ENCODE measurements at places on chromosomes 2 and 18.
A peak's percentile ranks its signal among the peaks of the same experiment; 100 is the strongest.

DNA sequence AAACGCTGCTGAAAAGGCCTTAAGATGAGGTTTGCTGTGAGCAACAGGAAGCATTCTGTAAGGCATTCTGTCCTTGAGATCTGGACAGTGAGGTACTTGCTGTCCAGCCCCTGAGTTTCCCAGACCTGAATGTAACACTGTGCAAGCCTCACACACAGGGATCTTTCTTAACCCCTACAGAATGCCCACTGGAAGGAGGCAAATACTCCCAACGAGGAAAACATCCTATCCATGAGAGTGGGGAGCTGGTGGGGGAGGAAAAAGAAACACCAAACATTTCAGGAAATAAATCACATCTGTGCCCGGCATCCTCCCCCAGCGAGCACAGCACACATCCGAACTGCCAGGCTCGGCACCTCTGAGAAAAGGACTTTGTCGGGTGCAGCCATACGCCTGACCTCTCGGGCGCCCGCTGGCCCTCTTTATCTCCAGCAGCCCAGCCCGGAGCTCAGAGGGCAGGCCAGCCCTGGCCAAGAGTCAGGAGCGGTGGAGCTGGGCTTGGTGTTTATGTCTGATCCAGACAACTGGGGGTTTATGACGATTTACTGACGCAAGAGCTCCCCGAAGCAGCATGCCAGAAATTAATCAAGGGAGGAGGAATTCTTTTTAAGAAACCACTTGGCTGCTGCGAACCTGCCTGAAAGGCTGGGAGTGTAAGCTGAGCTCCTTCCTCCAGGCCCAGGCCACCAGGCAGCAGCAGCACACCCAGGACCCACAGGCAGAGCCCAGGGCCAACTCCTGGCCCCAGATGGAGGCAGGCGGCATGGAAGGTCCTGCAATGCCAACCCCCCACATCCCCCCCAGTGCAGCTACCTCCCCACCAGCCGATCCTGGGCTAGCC is 72.2 kb downstream of the HDAC4 start:
- DNase-seq, result no peak

GRCh38 chr18:63858456-63858855 is 29.0 kb upstream of the SERPINB2 start:
- no peak for DNase-seq

- DNase-seq, result no peak
These were observed 41.9 kb downstream of the LPIN2 start for GRCh38 chr18:2970772-2971659.

DNA sequence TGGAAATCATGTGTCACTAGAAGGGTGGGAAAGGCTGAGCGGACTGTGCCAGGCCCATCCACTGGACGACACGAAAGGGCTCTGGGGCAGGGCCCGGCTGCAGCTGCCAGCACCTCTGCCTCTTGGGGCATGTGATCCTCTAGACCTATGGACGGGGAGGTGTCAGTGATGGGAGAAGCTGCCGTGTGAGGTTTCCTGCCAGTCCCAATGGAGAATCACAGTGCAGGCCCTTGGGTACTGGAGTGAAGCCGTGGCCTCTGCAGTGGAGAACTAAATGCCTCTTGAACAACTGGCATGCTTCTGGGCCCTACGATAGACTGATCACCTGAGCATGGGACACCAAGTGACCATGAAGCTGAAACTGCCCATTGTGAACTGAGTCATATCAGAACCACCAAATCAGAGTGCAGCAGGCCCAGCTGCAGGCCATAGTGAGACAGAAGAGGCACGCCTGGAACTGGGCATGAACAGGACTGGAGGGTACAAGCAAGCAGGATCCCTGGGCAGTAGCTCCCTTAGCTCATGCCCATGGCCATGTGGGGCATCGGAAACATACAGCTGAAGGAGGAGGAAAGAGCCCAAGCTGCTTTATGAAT is 18.8 kb upstream of the RHOB start:
- no peak for DNase-seq

DNA sequence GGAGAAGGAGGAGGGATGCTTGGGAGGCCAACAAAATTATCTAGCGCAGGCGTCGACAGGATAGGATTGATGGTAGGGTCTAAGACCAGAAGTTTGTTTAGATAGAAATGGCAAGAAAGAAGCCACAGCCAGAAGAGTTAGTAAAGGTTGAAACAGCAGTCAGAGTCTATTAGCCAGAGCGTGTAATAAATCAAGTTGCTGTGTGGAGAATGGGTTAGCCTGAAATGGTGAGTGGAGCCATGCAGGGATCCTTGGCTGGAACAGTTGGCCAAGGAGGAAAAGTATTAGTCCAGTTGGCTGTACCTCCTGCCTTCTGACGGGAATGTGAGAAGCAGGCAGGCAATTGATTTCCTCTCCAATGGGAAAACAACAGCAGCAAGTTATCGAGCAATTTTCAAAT is 190.7 kb upstream of the CCDC68 start:
- no peak for DNase-seq

GRCh38 chr18:12911929-12912703 is 28.1 kb upstream of the PTPN2 start:
- no peak for DNase-seq

- no peak for DNase-seq
These were observed 13.3 kb downstream of the CHCHD5 start for GRCh38 chr2:112597537-112598322.

DNA sequence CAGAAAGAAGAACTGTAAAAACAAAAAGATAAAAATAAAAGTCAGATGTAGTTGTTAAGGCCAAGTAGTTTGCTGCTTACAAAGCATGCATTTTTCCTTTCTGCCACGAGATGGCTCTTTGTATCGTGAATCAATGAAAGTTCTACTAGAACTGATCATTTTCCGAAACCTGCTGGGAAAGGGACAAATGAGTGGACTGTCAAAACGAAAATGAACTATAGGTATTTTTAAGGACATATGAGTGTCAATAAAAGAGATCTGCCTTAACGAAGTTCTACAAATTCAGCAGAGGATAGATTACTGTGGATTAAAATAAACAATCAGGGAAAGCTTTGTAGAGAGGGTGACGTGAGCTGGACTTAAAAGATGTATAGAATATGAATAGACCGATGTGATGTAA is 15.0 kb upstream of the ELOA2 start:
- DNase-seq, result peak; percentile 60

GRCh38 chr2:174682578-174683391 is 81.5 kb downstream of the CHRNA1 start:
- peak; percentile 49 for DNase-seq

GRCh38 chr2:199025146-199025545 is 432.6 kb downstream of the SATB2 start:
- peak; percentile 89 for DNase-seq

DNA sequence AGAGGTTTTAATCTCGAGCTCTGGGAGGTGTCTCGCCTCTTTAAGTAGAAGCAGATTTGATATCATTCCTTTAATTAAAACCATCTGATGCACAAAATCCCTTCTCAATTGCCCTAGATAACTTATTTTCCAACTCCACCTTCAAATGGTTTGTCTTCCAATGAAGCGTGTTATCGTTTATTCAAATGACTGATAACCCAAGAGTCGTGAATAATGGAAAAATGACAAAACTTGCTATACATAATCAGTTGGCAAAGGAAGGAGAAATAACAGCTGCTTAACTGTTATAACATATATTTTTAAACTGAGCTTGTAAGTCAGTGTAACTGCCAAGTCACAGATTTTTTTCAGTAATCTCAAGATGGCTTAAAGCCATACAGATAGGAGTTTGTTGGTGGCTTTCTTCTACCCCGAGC is 144.6 kb downstream of the QPCT start:
- no peak for DNase-seq

GRCh38 chr2:239222706-239223309 is 178.0 kb downstream of the HDAC4 start:
- DNase-seq, result no peak

DNA sequence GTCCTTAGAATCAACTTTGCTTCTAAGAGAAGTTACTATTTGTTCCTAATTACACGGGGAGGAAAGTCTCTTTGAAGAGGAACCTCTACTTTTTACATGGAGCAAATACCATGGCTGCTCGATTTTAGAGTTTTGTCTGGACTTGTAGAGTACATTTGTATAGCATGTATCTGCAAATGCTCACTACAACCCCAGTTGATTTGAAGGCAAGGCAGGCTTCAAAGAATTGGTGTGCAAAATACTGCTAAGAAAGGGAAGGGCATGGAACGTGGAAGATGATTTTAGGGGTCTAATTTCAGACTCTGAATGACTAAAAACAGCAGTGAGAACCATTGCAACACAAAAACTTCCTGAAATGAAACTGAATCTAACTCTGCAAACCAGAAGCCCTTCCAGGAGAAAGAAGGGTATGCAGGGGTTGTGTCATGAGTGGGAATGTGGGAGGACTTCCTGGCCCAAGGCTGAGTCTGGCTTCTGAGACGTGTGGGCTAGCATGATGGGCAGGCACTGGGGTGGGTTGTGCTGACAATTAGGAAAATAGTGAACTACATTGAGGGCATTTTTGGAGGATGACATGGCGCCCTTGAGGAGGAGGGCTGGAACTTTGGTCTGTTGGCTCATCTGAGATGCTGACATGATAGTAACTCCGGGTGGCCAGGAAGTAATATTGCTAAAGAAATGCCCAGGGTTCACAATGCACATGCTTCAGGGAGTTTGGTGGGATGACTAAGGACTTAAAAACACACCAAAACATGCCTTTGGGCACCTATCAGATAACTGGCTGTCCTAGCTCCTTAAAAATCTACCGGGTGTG is 18.9 kb upstream of the IL1R2 start:
- no peak for DNase-seq

DNA sequence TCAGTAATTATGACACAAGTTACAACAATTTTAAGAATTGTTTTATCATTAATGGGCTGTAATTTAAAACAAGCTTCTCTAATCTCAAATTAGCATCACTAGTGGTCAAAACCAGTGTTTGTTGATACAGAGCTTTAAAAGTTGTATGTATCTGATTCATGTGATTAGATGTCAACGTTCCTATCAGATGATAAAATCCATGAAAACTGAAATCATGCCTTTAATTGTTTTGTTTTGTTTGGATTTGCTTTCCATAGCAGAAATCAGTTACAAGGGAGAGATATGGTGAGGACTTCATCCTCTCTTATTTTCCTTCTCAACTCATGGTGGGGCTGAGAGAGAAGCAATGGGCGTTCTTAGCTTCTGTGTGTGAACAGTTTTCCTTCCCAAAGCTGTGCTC is 469.6 kb downstream of the PID1 start:
- no peak for DNase-seq

GRCh38 chr18:78812067-78812466 is 167.6 kb upstream of the SALL3 start:
- no peak for DNase-seq

- DNase-seq, result no peak
These were observed 103.5 kb downstream of the CABLES1 start for GRCh38 chr18:23238651-23239349.

DNA sequence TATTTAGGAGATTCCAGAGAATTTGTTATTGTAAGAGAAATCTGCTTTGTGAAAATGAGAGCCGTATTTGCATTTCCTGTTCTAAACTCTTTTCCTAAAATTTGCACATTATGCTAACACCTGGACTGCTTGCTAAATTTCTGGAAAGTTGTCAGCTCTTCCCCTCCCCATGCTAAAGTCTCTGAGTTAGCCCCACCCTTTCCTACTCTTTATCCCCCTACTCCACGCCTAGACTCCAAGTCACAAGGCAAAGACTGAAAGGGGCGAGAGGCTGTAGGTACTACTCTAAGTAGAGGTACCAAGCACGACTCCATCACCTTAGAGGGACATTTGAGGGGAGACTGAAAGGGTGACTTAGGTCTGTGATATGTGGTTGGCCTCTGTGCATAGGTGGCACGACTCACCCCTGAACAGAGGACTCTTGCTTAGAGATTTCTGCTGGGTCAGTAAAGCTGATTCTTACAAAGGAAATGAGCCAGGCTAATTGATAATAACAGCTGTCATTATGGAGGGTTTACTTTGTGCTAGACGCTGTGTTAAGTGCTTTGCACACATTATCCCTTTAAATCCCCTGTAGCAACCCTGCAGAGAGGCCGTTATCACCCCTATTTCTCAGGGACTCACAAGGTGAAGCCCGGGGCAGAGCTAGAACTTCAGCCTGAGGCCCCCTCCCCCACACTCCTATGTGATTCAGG is 373.5 kb downstream of the EN1 start:
- peak; percentile 81 for DNase-seq

GRCh38 chr2:167764772-167765341 is 482.5 kb downstream of the STK39 start:
- no peak for DNase-seq

- no peak for DNase-seq
These were observed 270.7 kb downstream of the FSIP2 start for GRCh38 chr2:186009341-186009740.

DNA sequence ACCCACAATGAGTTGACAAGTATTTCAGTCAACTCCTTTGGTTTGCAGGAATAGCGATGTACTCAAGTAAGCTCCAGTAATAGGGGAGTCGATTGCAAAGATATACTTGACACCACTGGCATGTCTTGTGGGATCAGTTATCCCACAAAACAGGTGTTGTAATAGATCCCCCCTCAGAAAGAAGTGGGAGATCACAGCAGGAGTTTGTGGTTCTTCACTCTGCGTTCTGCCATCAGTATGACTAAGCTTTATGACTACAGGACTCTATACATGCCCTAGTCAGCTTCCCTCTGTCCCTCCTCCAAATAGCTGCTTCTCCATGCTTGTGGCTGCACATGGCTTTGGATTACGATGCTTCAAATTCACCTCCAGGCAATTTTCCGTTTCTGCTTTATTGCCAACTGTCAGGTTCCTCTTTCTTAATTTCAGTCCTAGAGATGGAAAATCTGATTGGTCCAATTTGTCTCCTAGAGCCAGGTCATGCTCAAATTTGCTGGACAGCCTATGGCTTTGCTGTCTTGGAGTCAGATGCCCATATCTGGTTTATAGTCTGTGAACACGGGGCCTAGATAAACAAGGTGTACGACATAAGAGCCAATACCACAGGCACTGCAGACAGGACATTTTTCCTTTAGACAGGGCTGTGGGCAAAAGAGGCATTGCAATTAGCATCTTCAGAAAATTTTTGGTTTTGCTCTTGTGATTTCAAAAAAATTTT is 221.7 kb downstream of the PAX3 start:
- DNase-seq, result no peak

DNA sequence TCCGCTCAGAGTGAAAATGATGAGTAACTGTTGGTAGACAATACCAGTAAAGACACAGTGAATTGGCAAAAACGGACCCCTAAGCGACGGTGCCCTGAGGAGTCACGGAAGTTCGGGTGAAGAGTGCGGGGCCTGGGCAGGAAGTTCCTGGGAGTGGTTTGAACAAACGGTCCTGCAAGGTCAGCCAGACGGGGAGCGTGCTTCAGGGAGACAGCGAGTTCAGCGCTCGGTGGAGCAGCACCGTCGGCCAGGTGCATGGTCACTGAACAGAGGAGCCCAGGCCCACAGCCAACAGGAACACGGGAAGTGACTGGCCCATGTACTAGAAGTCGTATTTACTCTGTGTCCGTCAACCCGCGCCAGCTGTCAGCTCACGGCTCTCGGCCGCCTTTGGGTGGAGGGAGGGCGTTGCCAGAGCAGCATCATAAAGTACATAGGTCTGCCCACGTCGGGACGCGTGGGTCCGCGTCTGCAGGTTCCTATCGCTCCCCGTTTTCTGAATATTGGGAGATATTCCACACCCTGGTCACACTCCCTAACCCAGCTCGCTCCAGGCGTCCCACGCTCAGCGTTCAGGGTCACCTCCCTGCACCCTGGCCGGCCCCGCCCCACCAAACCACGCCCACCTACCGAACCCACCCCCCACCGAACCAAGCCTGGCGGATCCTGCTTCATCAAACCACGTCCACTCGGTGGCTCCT is 75.6 kb upstream of the UXS1 start:
- peak; percentile 57 for DNase-seq
